ENCODE measurements at places on chromosomes 7 and 10. TPM values are rescaled to one million over a fixed set of nuclear protein-coding genes. Genes with fewer than 3 reads are reported as not detected.

The TMEM140 gene
- 12.0 TPM for total RNA-seq

The KMT2C gene
- 46.8 TPM for total RNA-seq

The PRSS2 gene
- total RNA-seq, result not detected

The HDAC9 gene
- total RNA-seq, result 29.8 TPM

The KCND2 gene
- not detected for total RNA-seq

The ARID5B gene
- 364 TPM for total RNA-seq

The ZNF425 gene
- 7.0 TPM for total RNA-seq

The CHCHD1 gene
- total RNA-seq, result 18.0 TPM

The CYP2C8 gene
- not detected for total RNA-seq

The CADPS2 gene
- 27.3 TPM for total RNA-seq

The HIPK2 gene
- total RNA-seq, result 13.6 TPM

The ASIC3 gene
- 0.13 TPM for total RNA-seq

The FEZF1 gene
- not detected for total RNA-seq

The GHRHR gene
- not detected for total RNA-seq

The KCP gene
- not detected for total RNA-seq

The NPTX2 gene
- total RNA-seq, result 0.43 TPM

The TAX1BP1 gene
- total RNA-seq, result 135 TPM

The RRP12 gene
- total RNA-seq, result 15.2 TPM

The DNAH11 gene
- total RNA-seq, result 0.39 TPM

The CARD11 gene
- under 0.01 TPM for total RNA-seq

The CYP2C9 gene
- total RNA-seq, result not detected

The SMIM30 gene
- 71.8 TPM for total RNA-seq

The PDGFA gene
- total RNA-seq, result 28.1 TPM

The HERC4 gene
- 497 TPM for total RNA-seq

The HTR7 gene
- total RNA-seq, result 0.11 TPM

The ENO4 gene
- 1.1 TPM for total RNA-seq

The RPEL1 gene
- total RNA-seq, result 0.13 TPM

The PUS7 gene
- 19.5 TPM for total RNA-seq

The DRGX gene
- total RNA-seq, result not detected

The PNLIP gene
- total RNA-seq, result not detected

The HOXA10 gene
- total RNA-seq, result 30.6 TPM

The GPRIN2 gene
- total RNA-seq, result not detected

The IGF2BP3 gene
- 0.26 TPM for total RNA-seq

The NKX2-3 gene
- total RNA-seq, result not detected

The SHTN1 gene
- total RNA-seq, result 6.9 TPM

The OR9A2 gene
- total RNA-seq, result 0.22 TPM

The KLF14 gene
- 0.13 TPM for total RNA-seq

The TMEM213 gene
- total RNA-seq, result not detected

The PCBD1 gene
- 16.6 TPM for total RNA-seq

The VENTX gene
- not detected for total RNA-seq

The SLC13A1 gene
- total RNA-seq, result not detected

The AHR gene
- total RNA-seq, result 354 TPM

The VWA2 gene
- not detected for total RNA-seq

The SPOCK2 gene
- 0.11 TPM for total RNA-seq

The MYL10 gene
- not detected for total RNA-seq

The COA1 gene
- total RNA-seq, result 40.6 TPM

The ACHE gene
- total RNA-seq, result not detected

The ANKRD16 gene
- total RNA-seq, result 6.2 TPM

The C10orf62 gene
- total RNA-seq, result 0.32 TPM

The HOXA3 gene
- 9.4 TPM for total RNA-seq

The TBXAS1 gene
- 0.65 TPM for total RNA-seq

The CCDC172 gene
- not detected for total RNA-seq

The MYOZ1 gene
- total RNA-seq, result 0.26 TPM

The STN1 gene
- total RNA-seq, result 21.6 TPM

The MNX1 gene
- total RNA-seq, result not detected

The CYP3A4 gene
- not detected for total RNA-seq

The FRMPD2 gene
- not detected for total RNA-seq

The CALML3 gene
- not detected for total RNA-seq
